Non-pigmented ciliary epithelial cell (primary cell): ENCODE measurements at places on chromosomes 12 and 14.

- no peak for DNase-seq
Measured at GRCh38 chr12:52494518-52494917, 1.5 kb upstream of the KRT6A start.

DNA sequence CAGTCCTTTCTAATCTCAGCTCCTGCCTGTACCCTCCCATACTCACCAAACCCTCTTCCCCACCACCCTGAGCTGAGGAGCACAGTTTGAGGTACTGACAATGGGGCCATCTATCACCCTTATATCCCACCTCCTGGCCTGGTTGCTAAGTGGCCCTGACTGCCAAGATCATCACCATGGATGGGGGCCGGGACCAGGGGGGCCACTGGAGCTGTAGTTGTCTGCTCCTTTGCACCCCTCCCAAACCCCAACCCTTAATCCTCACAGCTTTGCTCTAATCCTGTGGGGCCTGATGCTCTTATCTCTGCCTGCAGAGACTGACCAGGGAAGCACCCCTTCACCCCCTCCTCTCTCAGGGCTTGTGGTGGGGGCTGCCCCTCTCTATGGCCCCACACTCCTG lies 395 bp upstream of the GNB3 start:
- DNase-seq, result no peak

DNA sequence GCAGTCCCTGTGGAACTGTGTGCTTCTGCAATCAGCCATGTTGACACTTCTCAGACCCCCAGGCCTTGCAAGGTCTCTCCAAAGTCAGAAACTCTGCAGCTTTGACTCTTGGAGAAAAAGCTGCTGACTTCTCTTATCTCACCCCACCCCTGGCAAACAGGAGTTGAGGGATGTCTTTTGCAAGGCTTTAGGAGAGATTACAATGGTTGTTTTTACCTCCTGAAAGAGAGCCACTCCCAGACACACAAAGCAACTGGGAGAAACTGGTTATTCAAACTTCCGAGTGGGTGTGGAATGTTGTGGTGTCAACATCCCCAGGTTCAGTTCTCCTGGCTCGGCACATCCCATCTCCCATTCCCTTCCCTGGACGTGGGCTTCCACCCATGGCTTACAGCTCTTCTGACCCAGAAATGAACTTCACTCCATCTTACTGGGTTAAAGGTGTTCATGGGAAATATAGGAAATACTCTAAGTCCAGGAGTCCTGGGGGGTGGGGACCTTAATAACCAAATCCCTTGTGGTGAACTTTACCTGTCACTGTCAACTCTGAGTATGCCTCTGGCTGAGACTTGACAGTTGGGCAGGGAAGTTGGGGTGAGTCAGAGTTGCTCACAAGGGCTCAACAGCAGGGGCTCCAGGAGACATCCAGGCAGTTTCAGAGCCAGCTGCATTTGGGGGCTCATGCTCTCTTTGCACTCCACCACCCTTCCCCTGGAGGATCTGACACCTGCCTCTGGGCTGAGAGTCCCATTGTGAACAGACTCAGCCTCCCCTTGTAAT lies 41.9 kb downstream of the CCDC177 start:
- DNase-seq, result no peak

GRCh38 chr14:77284466-77284865 lies 13.5 kb upstream of the NGB start:
- no peak for DNase-seq

DNA sequence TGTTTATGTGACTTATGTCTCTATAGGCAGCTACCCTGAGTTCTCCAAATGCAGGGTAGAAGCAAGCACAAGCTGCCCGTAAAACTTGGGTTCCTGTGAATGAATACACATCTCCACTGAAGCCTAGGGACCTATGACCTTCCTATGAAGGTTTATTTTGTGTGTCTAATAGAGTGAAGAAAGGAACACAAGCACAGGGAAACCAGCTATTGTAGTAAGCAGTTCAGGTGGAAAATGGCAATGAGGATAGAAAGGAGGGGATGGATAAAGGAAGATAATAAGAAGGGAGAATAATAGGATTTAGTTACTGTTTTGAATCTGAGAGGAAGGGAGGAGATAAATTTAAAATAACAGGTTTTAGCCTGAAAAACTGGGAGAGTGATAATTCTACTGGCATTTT lies 2.4 kb downstream of the PFKM start:
- no peak for DNase-seq

DNA sequence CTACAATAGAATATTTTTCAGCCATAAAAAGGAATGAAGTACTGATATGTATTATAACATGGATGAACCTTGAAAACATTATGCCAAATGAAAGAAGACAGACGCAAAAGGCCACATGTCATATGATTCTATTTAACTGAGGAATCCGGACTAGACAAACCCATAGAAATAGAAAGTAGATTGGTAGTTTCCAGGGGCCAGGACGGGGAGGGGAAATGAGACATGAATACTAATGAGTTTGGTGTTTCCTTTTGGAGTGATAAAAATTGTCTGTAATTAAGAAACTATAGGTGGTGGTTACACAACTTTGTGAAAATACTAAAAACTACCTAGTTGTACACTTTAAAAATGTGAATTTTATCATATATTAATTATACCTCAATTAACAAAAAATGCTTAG lies 247.6 kb downstream of the BCAT1 start:
- DNase-seq, result no peak

- no peak for DNase-seq
Measured at GRCh38 chr14:51488569-51489220, 163.0 kb upstream of the FRMD6 start.

DNA sequence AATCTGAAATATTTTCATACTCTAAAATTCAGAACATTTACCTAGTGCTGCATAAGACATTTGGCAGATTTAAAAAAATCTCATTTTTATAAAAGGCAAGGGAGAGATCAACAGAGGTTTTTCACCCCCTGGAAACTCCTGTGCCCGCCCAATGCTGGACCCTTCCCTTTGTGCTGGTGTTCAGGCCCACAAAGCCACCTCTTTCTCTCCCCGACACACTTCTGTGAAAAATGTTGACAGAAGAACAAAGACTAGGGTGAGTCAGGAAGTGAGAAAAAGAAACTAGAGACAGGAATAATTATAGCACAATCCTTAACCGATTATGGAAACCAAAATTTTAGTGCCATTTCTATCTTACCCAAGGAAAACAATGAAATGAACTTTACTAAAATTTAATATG lies 197.7 kb upstream of the STXBP6 start:
- DNase-seq, result no peak

- no peak for DNase-seq
Measured at GRCh38 chr12:68159681-68160304, at the start of gene IFNG. Gene IFNG, minus strand, starts transcription at chr12:68159740. Its CDS starts 125 bp downstream, at chr12:68159615.

DNA sequence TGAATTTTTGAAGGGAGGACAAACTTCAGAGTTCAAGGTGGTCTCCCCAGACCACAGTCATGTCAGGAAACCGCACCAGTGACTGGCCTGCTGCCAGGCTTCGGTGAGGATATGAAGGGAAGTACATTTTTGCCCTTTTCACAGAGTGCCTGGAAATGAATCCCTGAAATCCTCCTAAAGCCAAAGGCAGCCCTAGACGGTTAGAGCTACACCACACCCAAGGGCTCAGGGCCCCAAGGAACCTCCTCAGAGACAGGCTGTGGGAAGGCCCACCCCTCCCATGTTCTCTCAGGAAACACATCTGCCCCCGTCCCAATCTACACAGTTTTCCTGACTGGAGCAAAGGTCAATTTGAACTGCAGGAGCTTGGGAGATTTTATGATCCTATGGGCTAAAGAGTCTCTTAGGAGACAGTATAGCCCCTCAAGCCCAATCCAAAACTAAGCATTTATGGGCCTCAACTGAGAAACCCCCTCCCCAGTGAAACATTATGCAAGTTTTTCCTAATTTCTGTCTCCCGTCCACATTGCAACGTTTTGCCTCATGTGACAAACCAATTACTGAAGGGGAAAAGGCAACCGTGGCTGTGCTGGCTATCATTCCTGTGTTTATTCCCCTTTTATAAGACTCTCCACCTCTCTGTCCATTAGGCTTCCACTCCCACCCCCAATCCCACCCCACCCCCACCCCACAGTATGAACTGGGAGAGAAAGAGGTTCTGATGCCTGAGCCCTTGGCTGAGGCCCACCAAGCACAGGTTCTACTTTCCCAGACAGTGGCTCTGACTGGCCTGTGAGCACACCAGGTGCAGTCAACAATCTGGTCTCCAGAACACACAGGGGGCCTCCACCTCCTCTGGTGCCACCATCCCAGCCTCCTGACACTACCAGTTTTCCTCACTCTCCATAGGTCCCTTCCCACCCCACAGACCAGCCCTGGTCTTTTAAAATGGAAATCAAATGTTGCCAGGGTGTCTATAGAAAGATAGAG lies 9.6 kb upstream of the RNASE1 start:
- DNase-seq, result no peak

- no peak for DNase-seq
Measured at GRCh38 chr12:113310489-113310888, 24.4 kb downstream of the SLC8B1 start.
